ENCODE measurements at places on chromosomes 7 and 10.

DNA sequence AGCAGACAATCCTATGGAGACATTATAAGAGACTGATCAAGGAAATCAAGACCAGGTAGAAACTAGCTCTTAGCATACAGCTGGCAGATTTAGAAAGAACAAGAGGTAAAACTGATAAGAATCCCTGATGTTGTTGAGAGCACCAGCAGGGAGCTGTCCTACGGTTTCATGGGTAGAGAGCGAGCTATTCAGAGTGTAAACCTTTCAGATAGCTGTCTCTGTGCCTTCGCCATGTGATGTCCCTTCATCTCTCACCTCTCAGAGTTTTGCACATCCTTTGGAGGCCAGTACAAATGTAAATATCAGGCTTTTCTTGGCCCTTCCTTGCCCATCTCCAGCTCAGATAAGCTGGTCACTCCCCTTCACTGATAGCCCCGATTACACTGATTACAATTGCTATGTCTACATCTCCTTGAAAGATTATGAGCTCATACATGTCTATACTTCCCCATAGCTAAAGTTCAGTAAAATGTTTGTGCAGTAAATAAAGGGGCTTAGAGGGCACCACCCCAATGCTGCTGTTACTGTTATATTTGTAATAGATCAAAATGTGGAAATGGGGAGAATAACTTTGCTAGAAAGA, 21.9 kb downstream of the THSD7A start:
- no peak for DNase-seq

GRCh38 chr7:117818232-117818631, 55.0 kb downstream of the CTTNBP2 start:
- no peak for DNase-seq

- no peak for DNase-seq
Measured at GRCh38 chr10:102935505-102935904, 17.4 kb downstream of the CNNM2 start.

- DNase-seq, result no peak
Measured at GRCh38 chr7:98674461-98674860, 57.4 kb downstream of the NPTX2 start.

DNA sequence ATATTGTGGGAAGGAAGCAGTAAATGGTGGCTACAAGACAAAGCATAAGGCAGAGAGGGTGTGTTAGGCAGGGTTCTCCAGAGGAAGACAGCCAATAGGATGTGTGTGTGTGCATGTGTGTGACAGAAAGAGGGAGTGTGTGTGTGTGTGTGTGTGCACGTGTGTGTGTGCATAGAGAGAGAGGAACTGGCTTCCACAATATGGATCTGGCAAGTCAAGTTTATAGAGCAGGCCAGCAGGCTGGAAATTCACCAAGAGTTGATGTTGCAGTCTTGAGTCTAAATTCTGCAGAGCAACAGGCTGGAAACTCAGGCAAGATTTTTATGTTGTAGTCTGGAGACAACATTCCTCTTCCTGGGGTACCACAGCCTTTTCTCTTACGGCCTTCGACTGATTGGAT, 374.0 kb downstream of the TNS3 start:
- DNase-seq, result no peak

- no peak for DNase-seq
Measured at GRCh38 chr7:25420771-25421170, 192.5 kb upstream of the NPVF start.

DNA sequence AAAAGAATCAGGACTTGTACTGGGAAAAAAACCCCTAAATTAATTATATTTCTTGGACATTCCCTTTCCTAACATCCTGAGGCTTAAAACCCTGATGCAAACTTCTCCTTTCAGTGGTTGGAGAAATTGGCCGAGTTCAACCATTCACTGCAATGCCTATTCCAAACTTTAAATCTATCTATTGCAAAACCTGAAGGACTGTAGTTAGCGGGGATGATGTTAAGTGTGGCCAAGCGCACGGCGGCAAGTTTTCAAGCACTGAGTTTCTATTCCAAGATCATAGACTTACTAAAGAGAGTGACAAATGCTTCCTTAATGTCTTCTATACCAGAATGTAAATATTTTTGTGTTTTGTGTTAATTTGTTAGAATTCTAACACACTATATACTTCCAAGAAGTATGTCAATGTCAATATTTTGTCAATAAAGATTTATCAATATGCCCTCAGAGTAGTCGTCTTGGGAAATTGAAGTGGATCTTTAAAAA, 6.6 kb downstream of the EMX2 start:
- no peak for DNase-seq

DNA sequence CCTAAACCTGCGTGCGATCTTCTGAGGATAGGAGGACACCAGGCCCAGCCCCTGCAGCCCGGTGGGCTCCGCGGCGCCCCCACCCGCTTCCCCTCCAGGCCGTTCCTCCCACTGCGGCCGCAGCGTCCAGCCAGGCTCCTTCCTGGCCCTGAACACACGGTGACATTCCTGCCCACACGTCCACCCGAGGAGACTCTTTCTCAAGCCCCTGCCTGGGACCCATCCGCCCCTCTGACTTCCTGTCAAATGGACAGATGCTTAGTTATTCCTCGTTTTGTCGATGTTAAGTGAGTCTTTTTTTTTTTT, 32.4 kb upstream of the RNF32 start:
- DNase-seq, result no peak

GRCh38 chr7:39099146-39099545, 121.4 kb downstream of the POU6F2 start:
- no peak for DNase-seq

DNA sequence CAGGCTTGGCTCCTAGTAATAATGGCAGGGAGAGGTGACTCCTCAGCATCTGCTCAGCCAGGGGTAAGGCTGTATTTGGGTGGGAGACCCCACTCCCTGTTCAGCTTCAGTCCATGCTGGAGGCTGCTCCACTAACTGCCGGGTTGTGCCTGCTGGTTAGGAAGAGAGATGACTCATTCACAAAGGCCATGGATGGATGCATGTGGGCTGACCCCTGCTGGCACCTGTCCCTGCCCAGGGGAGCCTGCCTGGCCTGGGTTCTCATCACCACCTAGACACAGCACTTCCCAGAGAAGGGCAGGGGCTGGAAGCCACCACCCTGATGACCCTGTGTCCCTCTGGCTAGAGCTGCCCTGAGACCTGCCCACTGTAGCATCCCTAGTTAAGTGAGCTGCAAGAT, 59.0 kb downstream of the VSTM4 start:
- no peak for DNase-seq

GRCh38 chr7:24975644-24976260, 4.2 kb downstream of the OSBPL3 start:
- no peak for DNase-seq

DNA sequence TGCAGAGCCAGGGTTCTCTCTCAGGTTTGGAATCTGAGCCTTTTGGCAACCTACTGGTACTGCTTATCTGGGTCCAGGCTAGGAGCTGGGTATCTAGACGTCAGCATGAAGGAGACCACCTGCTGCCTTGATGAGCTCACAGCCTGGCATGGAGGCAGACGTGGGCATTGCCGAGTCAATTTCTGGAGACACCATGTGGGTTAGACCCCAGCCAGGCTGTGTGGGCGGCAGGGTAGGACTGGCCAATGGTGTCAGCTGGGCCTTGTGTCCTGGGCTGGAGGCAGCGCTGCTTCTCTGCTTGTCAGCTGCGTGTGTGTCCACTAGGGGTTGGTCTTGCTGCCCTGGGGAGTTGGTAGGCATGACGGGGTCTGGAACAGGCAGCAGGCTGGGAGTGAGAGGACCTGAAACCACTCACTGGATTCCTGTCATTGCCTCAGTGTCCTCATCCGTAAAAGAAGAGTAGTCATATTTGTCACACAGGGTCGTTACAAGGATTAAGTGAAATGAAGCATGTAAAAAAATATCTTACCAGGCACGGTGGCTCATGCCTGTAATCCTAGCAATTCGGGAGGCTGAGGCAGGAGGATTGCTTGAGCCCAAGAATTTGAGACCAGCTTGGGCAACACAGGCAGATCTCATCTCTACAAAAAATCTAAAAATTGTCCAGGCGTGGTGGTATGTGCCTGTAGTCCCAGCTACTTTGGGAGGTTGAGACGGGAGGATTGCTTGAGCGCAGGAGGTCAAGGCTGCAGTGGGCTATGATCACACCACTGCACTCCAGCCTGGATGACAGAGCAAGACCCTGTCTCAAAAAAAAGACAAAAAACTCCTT, 31.7 kb upstream of the ANKRD2 start:
- no peak for DNase-seq

- no peak for DNase-seq
Measured at GRCh38 chr10:14302035-14302434, 28.7 kb downstream of the FRMD4A start.

DNA sequence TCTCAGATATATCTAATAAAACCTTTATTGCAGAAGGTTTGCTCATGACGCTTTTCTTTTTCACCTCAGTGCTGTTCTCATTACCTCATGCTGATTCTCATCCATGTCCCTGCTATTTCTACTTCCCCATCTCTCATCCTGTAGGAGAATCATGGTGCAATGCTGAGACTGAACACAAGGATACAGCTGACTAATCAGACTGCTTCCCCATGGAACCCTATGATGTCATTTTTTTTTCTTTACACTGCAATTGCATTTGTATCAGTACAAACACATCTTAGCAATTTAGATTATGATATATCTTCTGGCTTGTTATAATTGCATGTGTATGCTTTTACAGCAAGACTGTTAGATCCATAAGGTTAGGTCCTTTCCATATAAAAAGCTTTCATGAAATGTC, 93.7 kb downstream of the SEMA3A start:
- DNase-seq, result no peak

DNA sequence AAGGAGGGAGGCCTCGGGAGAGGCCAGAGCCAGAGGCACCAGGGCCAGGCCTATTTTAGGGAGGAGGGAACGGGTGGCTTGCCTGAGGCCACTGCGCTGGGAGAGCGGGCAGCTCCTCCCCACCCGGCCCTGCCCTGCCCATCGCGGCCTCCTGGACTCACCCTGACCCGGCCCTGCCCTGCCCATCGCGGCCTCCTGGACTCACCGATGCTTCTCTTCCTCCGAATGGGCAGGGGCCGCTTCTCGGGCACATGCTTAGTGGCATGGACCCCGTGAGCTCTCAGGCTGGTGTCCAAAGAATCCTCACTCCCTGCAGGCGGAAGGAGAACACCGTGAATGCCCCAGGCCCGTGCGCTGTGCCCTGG, 7.5 kb downstream of the PDGFA start:
- DNase-seq, result no peak

GRCh38 chr7:12569673-12570072, 847 bp upstream of the SCIN start:
- no peak for DNase-seq

DNA sequence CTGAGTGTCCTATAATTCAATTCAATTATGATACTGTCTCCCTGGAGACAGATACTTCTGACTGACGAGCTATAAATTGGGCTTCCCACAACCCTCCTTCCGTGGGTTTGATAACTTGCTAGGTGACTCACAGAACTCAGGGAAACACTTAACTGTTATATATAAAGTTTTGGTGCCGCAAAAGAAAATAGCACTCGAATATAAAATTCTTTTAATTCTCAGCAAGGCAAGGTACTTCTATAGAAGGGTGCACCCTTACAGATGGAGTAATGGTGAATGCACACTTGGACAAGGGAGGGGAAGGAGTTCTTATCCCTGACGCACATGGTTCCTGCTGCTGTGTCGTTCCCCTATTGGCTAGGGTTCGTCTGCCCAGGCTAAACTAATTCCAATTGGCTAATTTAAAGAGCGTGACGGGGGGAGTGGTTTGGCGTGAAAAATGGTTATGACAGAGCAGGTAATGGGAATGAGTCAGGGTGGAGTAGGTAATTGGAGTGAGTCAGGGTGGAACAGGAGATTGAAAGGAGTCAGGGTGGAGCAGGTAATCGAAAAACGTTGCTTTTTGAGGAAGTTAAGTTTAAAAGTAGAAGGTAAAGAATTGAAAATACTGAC, 20.8 kb upstream of the GHITM start:
- no peak for DNase-seq

DNA sequence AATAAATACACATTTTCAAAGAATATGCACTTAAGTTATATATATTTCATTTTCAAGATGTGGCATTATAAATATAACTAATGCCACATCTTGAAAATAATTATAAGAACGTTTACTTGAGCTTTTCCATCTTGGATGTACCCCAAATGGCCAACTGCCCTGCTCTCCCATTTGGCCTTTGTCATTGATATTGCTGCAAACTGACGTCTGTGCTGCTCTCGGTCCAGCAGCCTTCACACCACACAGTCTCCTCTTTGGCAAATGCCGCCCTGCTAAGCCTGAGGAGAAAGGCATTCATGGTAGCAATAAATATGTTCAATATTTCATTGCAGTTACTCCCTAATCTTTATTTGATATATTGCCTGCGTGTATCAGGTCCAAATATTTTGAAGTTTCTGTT, 384.6 kb upstream of the ADARB2 start:
- DNase-seq, result no peak

DNA sequence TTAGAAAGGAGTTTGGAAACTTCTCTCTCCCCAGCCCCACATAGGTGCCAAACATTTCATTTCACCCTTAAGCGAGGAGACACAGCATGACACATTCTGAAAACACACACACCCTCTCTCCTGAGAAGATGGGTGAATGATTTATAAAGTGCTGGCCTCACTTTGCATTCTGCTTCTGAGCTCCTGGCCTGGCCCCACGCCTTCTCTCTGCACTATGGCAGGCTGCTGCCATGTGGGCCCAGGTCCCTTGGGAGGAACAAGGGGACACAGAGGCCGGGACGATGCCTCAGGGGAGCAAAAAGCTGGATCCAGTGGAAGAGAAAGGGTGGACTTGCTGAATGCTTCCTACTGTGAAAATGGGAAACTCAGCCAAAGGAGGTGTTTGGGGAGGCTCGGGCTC, 56.0 kb downstream of the CPXM2 start:
- DNase-seq, result no peak

GRCh38 chr7:1290679-1291356, 58.1 kb downstream of the UNCX start:
- DNase-seq, result no peak

DNA sequence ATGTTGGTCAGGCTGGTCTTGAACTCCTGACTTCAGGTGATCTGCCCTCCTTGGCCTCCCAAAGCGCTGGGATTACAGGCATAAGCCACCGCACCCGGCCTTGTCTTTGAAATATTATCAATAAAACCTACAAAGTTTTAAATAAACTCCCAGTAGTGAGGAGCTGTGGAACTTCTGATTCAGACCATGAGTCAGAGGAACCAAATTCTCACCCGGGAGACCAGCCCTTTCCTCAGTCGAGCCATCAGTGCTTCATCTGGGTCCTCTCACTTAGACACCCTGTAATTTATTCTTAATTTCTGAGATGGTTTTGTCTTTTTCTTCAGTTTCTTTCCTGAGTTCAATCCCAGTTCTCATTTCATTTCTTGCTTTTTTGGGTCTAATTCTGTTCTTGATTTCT, 68.6 kb downstream of the DYNC2I1 start:
- no peak for DNase-seq

DNA sequence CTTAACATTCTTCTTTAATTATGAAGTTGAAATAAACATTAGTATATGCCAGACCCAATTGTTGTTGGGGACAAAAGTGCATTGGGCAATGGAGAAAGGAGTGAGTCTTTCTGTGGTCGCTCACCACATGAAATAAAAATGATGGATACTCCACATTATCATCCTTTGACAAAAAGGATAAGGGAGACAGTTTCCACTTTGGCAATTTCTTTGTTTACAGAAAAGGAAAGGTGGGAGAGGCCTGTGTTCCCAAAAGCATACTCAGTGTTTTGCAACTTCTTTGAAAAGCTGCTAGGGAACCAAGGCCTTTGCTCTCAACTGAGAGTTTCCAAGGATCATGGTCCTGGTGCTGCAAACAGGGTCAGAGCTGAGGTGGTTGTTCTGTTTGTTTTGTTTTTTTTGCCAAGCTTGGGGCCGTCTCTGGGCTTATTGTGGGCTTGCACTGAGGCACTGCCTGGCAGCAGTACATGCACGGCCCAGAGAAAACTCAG, 341.9 kb downstream of the TNS3 start:
- DNase-seq, result no peak

GRCh38 chr7:123941391-123942180, 16.5 kb downstream of the SPAM1 start:
- no peak for DNase-seq
